ENCODE measurements at places on chromosomes 12 and 14. TPM values are rescaled to one million over a fixed set of nuclear protein-coding genes. Genes with fewer than 3 reads are reported as not detected.

GRCh38 chr14:32656601-32657000, 282.1 kb upstream of the NPAS3 start:
- DNase-seq: no peak

GRCh38 chr14:102913341-102914211, 8.9 kb upstream of the AMN start:
- no peak for DNase-seq

GRCh38 chr12:18872770-18873169, 134.9 kb downstream of the CAPZA3 start:
- DNase-seq: no peak

The SLC10A1 gene
- total RNA-seq: not detected

The TAS2R8 gene
- not detected for total RNA-seq

- peak; percentile 90 for DNase-seq
Observed at GRCh38 chr12:30795410-30796312, 40.9 kb upstream of the CAPRIN2 start.

DNA sequence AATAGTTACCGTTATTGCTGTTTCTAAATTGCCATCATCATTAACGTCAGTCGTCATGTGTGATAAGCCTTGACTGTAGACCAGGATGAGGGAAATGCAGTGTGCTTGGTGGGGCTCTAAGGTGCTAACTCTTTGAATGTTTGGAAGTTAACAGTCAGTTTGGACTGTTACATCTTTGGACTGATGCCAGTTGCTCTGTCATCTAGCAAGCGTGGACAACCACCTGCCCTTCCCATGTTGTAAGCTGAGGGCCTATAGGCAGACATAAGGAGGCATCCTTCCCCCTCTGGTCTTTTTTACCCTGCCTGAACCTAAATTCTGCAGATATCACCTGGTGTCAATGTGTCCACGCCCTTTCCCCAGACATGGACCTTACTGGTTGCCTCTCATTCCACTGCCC, 94.4 kb downstream of the PPP2R5C start:
- DNase-seq: no peak

DNA sequence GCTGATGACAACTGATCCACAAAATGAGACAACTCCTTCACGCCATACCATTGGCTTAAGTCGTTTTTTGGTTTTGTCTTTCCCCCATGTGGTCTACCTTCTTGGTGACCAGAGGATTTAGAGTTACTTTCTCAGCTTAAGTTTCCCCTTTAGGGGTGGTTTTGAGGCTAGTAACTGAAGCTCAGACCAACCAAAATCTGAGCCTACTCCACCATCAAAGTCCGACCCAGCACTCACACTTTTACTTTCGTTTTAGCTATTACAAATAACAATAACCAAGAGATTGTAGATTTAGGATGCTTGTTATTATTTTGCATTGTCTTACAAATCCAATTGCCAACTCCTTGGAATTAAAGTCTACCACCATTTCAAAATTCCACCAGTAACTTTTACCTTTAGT, 130.6 kb upstream of the MDM1 start:
- no peak for DNase-seq

DNA sequence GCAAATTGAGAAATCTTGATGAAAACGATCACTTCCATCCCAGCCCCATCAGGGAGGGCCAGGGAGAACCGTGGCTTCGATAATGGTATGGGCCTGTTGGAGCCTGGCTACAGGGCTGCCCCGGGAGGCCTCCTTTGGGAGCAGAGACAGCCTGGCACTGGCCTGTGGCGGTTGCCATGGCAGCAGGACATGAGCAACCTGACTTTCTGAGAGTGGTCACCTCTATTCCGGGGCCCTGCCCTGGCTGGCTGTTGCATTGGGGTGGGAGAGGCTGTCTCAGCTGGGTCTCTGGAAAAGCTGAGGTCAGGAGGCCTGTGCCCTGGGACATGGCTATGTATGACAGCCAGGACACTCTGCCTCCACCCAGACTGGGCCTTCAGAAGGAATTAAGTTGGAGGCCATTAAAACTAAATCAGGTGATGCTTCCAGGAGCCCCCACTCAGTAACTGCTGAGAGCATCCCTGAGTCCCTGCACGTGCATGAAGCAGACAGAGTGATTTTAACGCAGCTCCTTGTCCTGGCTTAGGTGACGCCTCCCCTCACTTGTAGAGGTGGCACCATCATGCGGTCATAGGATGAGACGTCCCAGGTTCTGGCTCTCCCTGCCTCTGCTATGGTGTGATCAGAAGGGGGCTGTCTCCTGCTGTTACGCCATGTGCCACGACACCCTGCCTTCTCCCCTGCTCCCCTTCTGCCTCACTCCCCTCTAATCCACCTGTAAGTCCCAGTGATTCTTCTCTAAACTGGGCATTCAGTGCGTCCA, 126.3 kb downstream of the SLC25A47 start:
- no peak for DNase-seq

DNA sequence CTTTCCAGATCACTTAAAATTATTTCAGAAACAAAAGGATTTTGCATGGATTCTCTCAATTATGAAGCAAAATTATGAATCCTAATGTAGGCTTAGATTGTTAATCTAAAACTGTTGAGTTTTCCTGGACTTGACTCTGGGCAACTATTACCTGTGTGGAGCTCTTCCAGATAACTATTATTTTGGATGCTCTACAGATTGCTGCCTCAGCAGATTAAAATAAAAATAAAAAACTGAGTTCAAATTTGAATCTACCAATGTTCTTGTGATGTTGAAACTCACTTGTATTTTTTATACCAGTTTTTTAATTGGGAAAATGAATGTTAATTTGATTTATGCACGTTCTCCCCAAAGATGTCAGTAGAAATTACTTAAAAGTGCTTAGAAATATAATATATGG, 120.5 kb upstream of the NAV3 start:
- no peak for DNase-seq

DNA sequence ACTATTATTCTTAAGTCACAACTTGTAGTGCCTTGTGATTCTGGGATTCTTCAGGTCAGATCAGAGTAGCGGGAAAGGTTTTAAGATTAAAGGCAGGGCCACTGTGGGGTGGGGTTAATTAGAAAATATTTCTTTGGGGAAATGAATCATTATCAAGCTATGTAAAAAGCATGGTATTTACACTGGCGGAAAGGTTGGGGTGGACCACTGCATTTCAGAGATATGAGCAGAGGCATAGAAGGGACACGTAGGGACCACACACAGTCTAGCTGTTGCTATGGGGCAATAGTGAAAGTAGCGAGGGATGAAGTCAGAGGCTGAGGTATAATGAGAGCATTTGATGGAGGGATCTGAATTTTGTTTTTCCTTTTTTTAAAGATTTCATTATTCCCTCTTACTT, 31.7 kb upstream of the KCNH3 start:
- DNase-seq: no peak

GRCh38 chr12:19284658-19285057, 154.6 kb upstream of the AEBP2 start:
- DNase-seq: no peak

The TCL1A gene
- not detected for total RNA-seq

The ACVRL1 gene
- 1.4 TPM for total RNA-seq

GRCh38 chr12:57813971-57814772, 4.4 kb downstream of the AVIL start:
- DNase-seq: peak; percentile 71

The TDRD9 gene
- not detected for total RNA-seq

DNA sequence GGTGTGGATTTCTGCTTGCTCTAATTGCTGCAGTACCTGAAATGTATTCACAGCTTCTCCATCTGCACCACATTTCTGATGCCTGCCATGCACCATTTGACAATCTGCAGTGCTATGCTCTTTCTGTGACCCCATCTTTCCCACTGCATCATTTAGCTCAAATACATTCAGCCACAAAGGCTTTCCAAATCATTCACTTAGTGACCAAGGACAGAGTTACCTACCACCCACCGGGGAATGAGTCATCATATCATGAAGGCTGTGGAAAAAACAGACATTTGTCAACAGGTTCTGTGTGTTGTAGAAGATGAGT, 465.5 kb upstream of the ATP2B1 start:
- DNase-seq: no peak

- peak; percentile 33 for DNase-seq
Observed at GRCh38 chr12:113912760-113913329, 53.3 kb downstream of the RBM19 start.

DNA sequence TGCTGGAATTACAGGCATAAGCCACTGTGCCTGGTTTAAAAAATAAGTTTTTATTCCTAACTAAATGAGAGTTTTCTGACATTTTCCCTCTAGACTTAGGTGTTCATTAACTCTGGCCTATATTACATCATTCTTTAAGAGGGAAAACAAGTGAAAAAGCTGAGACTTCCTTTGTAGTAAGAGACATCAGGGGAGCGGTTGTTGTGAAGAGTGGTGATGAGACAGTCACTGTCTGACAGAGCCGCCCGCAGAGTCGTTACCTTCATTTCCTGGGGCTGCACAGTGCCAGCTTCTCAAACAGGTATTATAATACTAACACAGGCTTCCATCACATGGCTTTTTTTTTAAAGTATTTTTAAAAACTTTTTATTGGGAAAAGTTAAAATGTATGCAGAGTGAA, 19.7 kb upstream of the TDRD9 start:
- DNase-seq: no peak

The PTPN11 gene
- total RNA-seq: 18.5 TPM

The GABARAPL1 gene
- 29.2 TPM for total RNA-seq

DNA sequence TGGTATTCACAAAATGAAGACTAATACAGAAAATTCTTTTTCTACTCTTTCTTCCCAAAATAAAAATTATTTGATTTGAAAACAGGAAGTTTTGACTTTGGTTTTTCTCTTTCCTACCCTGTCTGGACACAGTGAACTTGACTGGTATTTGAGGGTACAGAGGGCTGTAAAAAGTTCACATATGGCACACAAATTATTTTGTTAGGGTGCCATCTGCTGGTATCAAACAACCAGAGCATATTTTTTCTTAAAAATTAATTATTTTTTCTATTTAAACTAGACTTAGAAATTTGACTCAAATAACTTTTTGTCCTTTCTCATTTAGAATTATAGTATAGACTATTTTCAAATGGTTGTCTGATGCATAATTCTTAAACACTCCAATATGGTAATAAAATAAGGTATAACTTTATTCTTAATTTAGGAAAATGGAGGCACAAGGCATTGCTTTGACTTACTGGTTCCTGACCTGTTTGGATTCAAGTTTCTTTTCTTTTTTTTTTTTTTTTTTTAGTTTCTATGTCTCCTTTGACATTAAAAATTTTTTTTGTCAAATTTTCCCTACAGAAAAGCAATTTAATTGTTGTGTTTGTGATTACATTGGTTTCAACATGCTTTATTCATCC, 390.6 kb downstream of the PRKD1 start:
- DNase-seq: no peak

DNA sequence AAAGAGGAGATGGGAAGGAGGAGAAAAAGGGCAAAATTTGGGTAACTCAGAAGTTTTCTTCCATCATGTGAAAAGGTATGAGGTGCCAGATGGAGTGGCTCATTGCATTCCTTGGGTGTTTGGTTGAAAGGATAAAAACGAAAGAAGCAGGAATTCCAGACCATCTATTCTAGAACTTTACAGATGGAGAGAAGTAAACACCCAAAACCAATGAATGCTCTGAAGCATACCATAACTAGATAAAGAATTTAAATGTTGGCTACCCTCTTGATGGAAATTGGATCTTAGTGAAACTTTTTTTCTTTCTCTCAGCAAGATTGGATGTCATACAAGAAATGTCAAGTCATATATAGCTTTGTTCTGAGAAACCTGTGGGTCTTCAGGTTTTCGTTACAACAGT, 175.6 kb upstream of the FAR2 start:
- no peak for DNase-seq

DNA sequence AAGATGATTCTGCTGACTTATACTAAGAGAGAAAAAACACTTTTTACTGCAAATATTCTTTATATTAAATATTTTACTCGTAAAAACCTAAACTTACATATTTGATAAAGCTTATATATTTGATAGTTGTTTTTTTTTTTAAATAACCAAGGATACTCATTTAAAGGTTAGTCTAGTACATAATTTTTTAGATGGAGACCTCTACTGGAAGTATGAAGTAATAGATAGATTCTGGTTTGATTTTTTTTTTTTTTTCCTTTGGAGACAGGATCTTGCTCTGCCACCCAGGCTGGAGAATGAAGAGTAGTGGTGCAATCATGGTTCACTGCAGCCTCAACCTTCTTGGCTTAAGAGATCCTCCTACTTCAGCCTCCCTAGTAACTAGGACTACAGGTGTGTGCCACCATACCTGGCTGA, 16.4 kb downstream of the ARID2 start:
- DNase-seq: no peak

The SSTR1 gene
- 0.07 TPM for total RNA-seq

GRCh38 chr12:79527473-79527872, 163.3 kb downstream of the PAWR start:
- no peak for DNase-seq

GRCh38 chr14:89214221-89214965, 202.6 kb downstream of the FOXN3 start:
- DNase-seq: peak; percentile 1

DNA sequence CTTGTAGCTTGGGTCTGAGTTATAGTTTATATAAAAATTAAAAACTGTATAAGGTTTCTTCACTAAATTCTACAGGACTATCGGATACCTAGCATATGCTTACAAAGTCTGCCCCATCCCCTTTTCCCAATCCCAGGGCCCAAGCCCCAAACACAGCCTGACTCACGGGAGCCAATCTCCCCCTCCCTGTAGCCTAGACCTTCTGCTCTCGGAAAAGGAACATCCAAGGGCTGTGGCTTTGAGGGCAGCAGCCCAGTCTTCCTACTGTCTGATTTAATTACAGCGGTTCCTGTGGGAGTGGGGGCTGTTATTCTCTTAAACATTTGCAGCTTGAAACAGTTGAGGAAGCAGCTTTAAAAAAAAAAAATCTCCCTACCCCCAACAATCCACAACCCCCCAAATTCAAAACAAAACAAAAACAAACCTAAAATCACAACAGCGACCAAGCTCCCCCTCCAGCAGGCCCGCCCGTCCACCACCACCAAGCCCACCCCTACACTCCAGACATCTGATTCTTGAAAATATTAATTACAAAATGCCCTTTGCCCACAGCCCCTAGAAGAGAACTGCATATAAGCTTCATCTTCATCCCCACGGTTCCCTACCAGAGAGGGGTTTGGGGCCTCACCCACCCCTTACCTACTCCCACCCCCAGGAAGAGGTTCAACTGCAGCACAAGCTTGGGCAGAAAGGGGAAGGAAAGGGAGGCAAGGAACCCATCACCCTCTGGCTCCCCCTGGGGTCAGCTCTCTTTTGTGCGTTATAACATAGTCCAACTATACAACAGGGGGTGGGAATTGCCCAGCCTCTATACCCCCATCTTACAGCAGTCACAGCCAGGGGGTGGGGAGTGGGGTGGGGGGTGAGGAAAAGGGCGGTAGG, 1.1 kb upstream of the PRKAG1 start:
- peak; percentile 37 for DNase-seq

- DNase-seq: no peak
Observed at GRCh38 chr12:40733871-40734270, 41.6 kb downstream of the CNTN1 start.

- DNase-seq: peak; percentile 17
Observed at GRCh38 chr14:60563113-60563512, 54.2 kb downstream of the SIX6 start.

DNA sequence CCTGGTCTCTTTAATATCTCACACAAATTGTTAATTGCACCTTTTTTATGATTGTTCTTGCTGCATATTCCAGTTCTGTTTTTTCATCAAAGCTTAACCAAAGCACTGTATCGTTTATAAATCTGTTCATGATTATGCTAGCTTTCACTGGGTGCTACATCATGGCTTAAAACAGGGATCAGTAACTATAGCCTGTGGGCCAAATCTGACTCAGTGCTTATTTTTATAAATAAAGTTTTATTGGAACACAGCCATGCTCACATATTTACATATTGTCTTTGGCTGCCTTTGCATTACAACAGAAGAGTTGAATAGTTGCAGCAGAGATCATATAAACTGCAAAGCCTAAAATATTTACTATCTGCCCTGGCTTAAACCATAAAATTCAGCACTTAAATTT, 183.4 kb upstream of the NRXN3 start:
- DNase-seq: no peak

Measured in MG63 (cell line).